ENCODE measurements at places on chromosomes 16 and 17. TPM values are rescaled to one million over a fixed set of nuclear protein-coding genes. Genes with fewer than 3 reads are reported as not detected.

GRCh38 chr17:45149037-45149668, 878 bp downstream of the HEXIM1 start:
- peak; percentile 81 for DNase-seq
- no peaks in the 10 kb centered on the region for H3K27me3 ChIP-seq
- H3K27ac ChIP-seq, result peak overlapping the region; percentile 98
- peak overlapping the region; percentile 97 for H3K4me3 ChIP-seq
- peaks cover 29% of the 10 kb centered on the region for H3K36me3 ChIP-seq
- peaks cover 43% of the 10 kb centered on the region for H3K4me1 ChIP-seq

DNA sequence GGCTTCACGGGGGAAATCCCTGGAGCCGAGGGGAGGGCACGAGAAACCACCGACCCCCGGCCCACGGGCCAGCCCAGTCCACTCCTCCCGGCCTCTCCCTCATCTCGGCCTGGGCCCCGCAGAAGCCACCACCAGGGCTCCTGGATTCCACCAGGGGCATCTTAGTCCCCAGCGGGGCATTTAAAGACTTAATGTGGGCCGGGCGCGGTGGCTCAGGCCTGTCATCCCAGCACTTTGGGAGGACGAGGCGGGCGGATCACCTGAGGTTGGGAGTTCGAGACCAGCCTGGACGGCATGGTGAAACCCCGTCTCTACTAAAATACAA, 24.1 kb upstream of the ABR start:
- H3K4me1 ChIP-seq, result peaks cover 36% of the 10 kb centered on the region
- peaks cover 8% of the 10 kb centered on the region for H3K27me3 ChIP-seq
- no peak overlapping the region for H3K27ac ChIP-seq
- no peaks in the 10 kb centered on the region for H3K36me3 ChIP-seq

- no peaks in the 10 kb centered on the region for H3K36me3 ChIP-seq
- no peak overlapping the region for H3K27ac ChIP-seq
- no peak overlapping the region for H3K4me3 ChIP-seq
- peaks cover 7% of the 10 kb centered on the region for H3K4me1 ChIP-seq
These were observed 22.5 kb upstream of the SPNS3 start for GRCh38 chr17:4411201-4411600.

- DNase-seq, result peak; percentile 32
- H3K27me3 ChIP-seq, result peaks cover 3% of the 10 kb centered on the region
- no peaks in the 10 kb centered on the region for H3K36me3 ChIP-seq
- H3K4me3 ChIP-seq, result no peak overlapping the region
These were observed 24.0 kb downstream of the SYCE1L start for GRCh38 chr16:77223184-77223583.

DNA sequence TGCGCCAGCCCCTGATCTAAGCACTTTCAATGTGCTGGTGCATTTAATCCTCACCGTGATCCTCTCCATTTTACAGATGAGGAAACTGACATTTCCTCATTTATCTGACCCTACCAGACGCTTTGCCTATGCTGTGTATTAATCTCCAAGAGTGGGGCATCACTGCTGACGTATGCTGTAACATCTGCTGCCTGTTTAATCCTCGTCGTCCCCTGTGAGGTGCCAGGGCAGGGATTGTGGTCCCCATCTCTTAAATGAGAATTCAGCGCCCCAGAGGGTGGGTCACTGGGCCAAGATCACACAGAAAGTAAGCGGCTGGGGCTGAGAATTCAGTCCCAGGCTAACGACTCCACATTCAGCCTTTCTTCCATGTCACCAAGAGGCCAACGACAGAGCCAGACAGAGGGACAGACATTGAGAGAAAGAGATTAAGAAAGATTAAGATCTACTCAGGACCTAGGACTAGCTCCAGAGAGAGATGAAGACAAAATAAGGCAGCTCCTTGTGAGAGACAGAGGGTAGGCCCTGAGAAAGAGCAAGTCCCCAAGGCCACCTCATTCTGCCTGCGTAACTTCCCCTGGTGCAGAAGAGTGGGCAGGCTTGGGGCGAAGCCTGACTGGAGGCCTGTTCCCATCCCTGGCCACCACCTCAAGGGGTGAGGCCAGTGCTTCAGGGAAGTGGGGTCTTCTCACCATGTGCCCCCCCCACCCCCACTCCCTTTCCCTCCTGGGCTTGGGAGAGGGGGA, 13.5 kb downstream of the CACNA1G start:
- no peak for DNase-seq
- H3K36me3 ChIP-seq, result no peaks in the 10 kb centered on the region
- H3K27me3 ChIP-seq, result peaks cover 11% of the 10 kb centered on the region
- H3K4me3 ChIP-seq, result no peak overlapping the region
- H3K27ac ChIP-seq, result no peak overlapping the region

- no peaks in the 10 kb centered on the region for H3K4me1 ChIP-seq
- DNase-seq, result no peak
- no peak overlapping the region for H3K27ac ChIP-seq
- no peaks in the 10 kb centered on the region for H3K36me3 ChIP-seq
These were observed 314.3 kb downstream of the SOX9 start for GRCh38 chr17:72434991-72435618.

DNA sequence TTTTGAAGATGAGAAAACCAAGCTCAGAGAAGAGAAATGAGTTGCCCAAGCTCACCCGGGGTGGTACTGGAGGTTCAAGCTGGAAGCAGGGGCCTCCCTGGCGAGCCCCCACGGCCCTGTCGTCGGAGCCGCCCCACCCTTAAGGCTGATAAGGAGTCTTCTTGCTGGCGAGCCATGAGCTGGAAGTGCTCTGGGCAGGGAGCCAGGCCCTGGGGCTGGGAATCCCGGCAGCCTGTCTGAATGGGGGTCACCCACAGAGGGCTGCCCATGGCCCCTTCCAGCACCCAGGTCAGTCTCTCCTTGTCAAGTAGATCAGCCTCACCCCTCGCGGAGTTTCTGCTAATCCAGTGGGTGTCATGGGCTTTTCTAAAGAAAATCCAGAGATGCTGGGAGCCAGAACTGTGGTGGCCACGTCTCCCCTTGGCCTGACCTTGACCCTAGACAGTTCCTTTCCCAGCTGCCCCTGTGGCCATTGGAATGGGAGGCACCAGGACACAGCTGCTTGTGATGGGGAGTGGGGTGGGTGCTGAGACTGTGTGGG, 1.2 kb upstream of the P2RX1 start:
- H3K4me1 ChIP-seq, result peaks cover 40% of the 10 kb centered on the region
- H3K27ac ChIP-seq, result no peak overlapping the region
- DNase-seq, result no peak
- H3K36me3 ChIP-seq, result no peaks in the 10 kb centered on the region
- no peak overlapping the region for H3K4me3 ChIP-seq

DNA sequence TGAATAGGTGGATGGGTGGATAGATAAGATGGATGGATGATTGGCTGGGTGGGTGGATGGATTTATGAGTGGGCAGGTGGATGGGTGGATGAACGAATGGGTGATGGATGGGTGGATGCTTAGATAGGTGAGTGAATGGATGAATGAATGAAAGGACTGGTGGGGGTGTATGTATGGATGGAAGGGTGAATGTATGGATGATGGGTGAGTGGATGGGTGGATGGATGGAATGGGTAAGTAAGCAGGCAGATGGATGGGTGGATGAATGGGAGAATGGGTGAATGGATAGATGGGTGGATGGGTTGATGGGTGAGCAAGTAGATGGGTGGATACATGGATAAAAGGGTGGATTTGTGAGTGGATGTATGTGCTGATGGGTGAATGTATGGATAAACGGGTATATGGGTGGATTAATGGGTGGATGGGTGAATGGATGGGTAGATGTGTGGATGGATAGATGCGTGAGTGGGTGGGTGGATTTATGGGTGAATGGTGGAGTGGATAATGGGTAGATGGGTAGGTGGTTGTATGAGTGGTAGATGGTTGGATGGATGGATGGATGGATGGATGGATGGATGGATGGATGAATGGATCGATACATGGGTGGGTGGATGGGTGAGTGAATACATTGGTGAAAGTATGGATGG, 682.6 kb downstream of the HS3ST4 start:
- H3K27ac ChIP-seq, result no peak overlapping the region
- DNase-seq, result no peak
- no peak overlapping the region for H3K4me3 ChIP-seq
- no peaks in the 10 kb centered on the region for H3K36me3 ChIP-seq
- no peaks in the 10 kb centered on the region for H3K4me1 ChIP-seq

DNA sequence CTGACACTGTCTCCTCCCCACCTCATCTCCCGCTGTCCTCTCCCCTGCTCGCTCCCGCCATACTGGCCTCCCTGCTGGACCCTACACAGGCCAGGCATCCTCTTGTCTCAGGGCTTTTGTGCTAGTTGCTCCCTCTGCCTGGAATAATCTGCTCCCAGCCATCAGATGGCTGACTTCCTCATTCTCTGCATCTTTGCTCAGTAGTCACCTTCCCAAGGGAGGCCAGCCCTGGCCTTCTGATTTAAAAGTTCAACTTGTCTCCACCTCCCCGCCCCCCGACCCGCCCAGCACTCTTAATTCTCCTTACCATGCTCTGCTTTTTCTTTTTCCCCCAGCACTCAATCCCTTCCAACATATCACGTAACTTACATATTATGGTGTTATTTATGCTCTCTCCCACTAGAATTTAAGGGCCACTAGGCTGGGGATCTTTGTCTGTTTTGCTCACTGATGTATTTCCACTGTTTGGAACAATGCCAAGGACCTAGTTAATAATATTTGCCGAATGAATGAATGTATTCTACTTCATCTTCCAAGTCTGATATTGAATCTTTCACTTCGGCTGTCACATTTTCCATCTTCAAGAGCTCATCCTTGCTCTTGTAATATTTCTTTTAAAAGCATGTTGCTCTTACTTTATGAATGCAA, 178.3 kb downstream of the CDK5R1 start:
- no peak overlapping the region for H3K27ac ChIP-seq
- H3K36me3 ChIP-seq, result no peaks in the 10 kb centered on the region
- H3K4me3 ChIP-seq, result no peak overlapping the region
- no peak for DNase-seq

- no peaks in the 10 kb centered on the region for H3K27me3 ChIP-seq
- H3K27ac ChIP-seq, result no peak overlapping the region
- peaks cover 7% of the 10 kb centered on the region for H3K4me1 ChIP-seq
- no peak overlapping the region for H3K4me3 ChIP-seq
- DNase-seq, result no peak
These were observed 62.3 kb downstream of the SSH2 start for GRCh38 chr17:29867643-29868181.

- H3K4me1 ChIP-seq, result no peaks in the 10 kb centered on the region
- H3K27me3 ChIP-seq, result no peaks in the 10 kb centered on the region
These were observed 295.7 kb downstream of the SNX29 start for GRCh38 chr16:12272264-12272663.

DNA sequence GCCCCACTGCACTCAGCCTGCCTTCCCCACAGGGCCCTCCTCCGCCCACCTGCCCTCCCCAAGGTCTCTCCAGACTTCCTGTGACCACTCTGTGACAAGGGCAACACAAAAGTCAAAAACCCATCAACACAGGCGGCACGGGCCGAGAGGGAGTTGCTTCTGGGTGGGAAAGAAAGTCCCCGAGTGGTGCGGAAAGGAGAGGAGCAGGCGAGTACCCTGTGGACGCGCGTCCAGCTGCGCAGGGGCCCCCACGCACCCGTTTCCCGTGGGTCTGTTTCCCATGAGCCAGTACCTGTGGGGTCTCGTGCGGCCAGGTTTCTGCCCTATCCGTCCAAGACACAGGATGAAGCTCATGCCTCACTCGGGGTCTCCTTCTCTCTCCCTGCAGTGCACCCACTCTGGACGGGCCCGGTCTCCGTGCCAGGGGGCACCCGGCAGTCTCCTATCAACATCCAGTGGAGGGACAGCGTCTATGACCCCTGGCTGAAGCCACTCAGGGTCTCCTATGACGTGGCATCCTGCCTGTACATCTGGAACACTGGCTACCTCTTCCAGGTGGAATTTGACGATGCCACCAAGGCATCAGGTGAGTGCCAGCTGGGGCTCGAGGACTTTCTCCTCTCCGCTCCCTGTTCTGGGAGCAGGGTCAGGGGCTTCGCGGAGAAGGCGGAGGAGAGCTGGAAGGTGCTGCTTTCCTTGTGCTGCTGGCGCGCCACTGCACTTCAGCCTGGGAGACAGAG, 12.2 kb downstream of the CD2BP2 start:
- H3K27me3 ChIP-seq, result no peaks in the 10 kb centered on the region
- no peak overlapping the region for H3K4me3 ChIP-seq
- H3K36me3 ChIP-seq, result no peaks in the 10 kb centered on the region
- no peak overlapping the region for H3K27ac ChIP-seq

DNA sequence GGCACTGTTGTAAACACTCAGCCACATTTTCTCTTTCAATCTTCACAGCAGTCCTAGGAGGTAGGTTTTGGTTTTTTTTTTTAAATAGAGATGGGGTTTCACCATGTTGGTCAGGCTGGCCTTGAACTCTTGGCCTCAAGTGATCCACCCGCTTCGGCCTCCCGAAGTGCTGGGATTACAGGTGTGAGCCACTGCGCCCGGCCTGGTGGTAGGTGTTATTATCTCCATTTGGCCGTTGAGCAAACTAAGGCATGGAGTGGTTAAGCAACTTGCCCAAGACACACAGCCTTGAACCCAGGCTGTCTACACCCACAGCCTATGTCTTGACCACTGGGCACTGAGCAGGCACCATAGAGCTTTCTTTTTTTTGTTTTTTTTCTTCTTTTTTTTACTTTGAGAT, 8.6 kb downstream of the SGCA start:
- no peaks in the 10 kb centered on the region for H3K36me3 ChIP-seq
- H3K27ac ChIP-seq, result no peak overlapping the region
- DNase-seq, result no peak

- peak overlapping the region; percentile 72 for H3K4me3 ChIP-seq
- peak; percentile 16 for DNase-seq
- peaks cover 63% of the 10 kb centered on the region for H3K4me1 ChIP-seq
- H3K27ac ChIP-seq, result peak overlapping the region; percentile 45
- no peaks in the 10 kb centered on the region for H3K27me3 ChIP-seq
These were observed 1.7 kb downstream of the ADGRG5 start for GRCh38 chr16:57544124-57544653.

- H3K4me3 ChIP-seq, result no peak overlapping the region
- DNase-seq, result no peak
- H3K4me1 ChIP-seq, result no peaks in the 10 kb centered on the region
- no peaks in the 10 kb centered on the region for H3K27me3 ChIP-seq
- H3K27ac ChIP-seq, result no peak overlapping the region
These were observed 226.2 kb upstream of the CA10 start for GRCh38 chr17:52384695-52385094.

DNA sequence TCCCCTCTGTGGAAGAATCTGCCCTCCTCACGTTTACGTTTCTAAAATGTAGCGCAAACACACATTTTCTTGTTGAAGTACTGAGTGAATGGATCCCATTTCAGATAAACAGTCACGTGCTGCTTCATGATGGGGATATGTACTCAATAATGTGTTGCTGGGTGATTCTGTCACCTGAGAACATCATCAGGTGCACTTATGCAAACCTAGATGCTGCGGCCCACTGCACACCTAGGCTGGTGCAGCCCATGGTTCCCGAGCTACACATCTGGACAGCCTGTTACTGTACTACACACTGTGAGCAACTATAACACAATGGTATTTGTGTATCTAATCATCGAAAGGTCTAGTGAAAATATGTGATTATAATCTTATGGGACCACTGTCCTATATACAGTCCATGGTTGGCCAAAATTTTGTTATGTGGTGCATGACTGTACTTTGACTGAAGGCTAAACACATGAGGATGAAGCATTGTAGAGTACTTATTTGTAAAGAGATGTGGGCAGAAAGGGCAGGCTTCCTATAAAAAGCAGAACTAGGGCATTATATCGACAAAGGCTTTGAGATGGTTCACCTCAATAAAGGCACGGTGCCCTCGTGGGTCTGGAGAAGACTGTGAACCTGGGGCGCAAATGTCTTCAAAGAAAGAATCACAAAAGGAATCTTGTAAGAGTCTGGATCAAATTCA, 26.3 kb downstream of the MARF1 start:
- no peak for DNase-seq
- no peaks in the 10 kb centered on the region for H3K27me3 ChIP-seq
- no peaks in the 10 kb centered on the region for H3K4me1 ChIP-seq
- peaks cover 77% of the 10 kb centered on the region for H3K36me3 ChIP-seq
- no peak overlapping the region for H3K4me3 ChIP-seq
- no peak overlapping the region for H3K27ac ChIP-seq

Gene HES7
- total RNA-seq, result 1.4 TPM

Gene GAS2L2
- not detected for total RNA-seq

Gene CDH15
- not detected for total RNA-seq

Gene NACA2
- not detected for total RNA-seq

Gene TP53TG3
- not detected for total RNA-seq

Gene TBC1D3I
- total RNA-seq, result 0.76 TPM
